ENCODE measurements at places on chromosomes 12 and 14. TPM values are rescaled to one million over a fixed set of nuclear protein-coding genes. Genes with fewer than 3 reads are reported as not detected.

The SLCO1B3 gene
- total RNA-seq = not detected

The SIX4 gene
- total RNA-seq = 0.17 TPM

The IGF1 gene
- total RNA-seq = 2.0 TPM

The GSG1 gene
- total RNA-seq = not detected

The FOXA1 gene
- total RNA-seq = 0.97 TPM

The TMPRSS12 gene
- not detected for total RNA-seq

The ERBB3 gene
- 1.9 TPM for total RNA-seq

The DEGS2 gene
- 1.8 TPM for total RNA-seq

The CLEC9A gene
- not detected for total RNA-seq

The RBP5 gene
- total RNA-seq = 0.26 TPM

The SLC5A8 gene
- not detected for total RNA-seq

The SSTR1 gene
- not detected for total RNA-seq

The NEDD8 gene
- total RNA-seq = 148 TPM

The VRTN gene
- total RNA-seq = not detected

The MUCL1 gene
- not detected for total RNA-seq

The ENDOU gene
- total RNA-seq = 0.26 TPM

The KIF5A gene
- total RNA-seq = 5.9 TPM

The APOLD1 gene
- 10.4 TPM for total RNA-seq

The KRT86 gene
- total RNA-seq = 0.82 TPM

The ST8SIA1 gene
- total RNA-seq = 8.7 TPM

The CSRP2 gene
- total RNA-seq = 3.3 TPM

The ANO4 gene
- total RNA-seq = not detected

The SERPINA9 gene
- not detected for total RNA-seq

The TAS2R50 gene
- total RNA-seq = 1.2 TPM

The NRL gene
- 5.2 TPM for total RNA-seq

The CCDC38 gene
- 0.34 TPM for total RNA-seq

The GALNT16 gene
- total RNA-seq = 0.21 TPM

The RASAL1 gene
- 6.7 TPM for total RNA-seq

The RASSF9 gene
- total RNA-seq = not detected

The CCDC177 gene
- not detected for total RNA-seq

The AJUBA gene
- total RNA-seq = 2.2 TPM

The KRT82 gene
- total RNA-seq = not detected

The PRKCH gene
- total RNA-seq = 143 TPM

The SOAT2 gene
- total RNA-seq = 2.2 TPM

The MYL2 gene
- not detected for total RNA-seq

The POP5 gene
- 37.4 TPM for total RNA-seq

All from activated T-cell treated with anti-CD3 and anti-CD28 coated beads, Interleukin-2, amount 50 U/mL, for 72 hours (primary cell).